T-helper 9 cell (primary cell): ENCODE measurements at places on chromosomes 2 and 18.

GRCh38 chr2:150487537-150488429 is at the start of gene RND3:
RND3 (minus strand) TSS chr2:150487667; CDS start chr2:150487417, 250 bp downstream.
- DNase-seq, result no peak

GRCh38 chr2:102768253-102768652 is 6.4 kb downstream of the TMEM182 start:
- no peak for DNase-seq

- DNase-seq, result no peak
These were observed 14.1 kb downstream of the MRO start for GRCh38 chr18:50805732-50806131.

- DNase-seq, result no peak
These were observed 101.5 kb downstream of the NYAP2 start for GRCh38 chr2:225501022-225501421.

DNA sequence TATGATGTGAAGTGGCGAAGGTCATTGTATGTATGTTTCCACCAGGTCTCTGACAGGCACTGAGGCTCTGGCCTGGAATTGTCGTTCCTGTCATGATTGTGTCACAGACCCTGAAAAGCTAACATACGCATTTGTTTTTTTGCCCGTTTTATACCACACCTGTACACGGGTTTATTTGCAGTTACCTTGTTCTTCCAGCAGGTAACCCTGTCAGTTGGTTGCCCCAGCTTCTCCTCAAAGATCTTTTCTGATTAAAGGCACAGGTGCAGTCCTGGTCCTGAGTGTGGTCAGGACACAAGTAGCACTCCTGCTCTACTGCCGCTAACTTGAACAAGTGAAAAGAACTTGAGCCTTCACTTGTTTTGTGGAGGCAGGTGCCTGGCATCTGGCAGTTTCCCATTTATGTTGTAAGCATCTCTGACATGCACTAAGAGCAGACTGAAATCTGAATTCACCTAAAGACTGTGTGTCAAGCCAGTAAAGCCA is 19.9 kb downstream of the CD8A start:
- DNase-seq, result no peak

GRCh38 chr2:68365087-68365486 is at the start of gene PLEK:
PLEK (plus strand) TSS chr2:68365282; CDS start chr2:68365352, 70 bp downstream.
- DNase-seq, result no peak

- DNase-seq, result no peak
These were observed 240.3 kb downstream of the LRATD1 start for GRCh38 chr2:14872779-14873325.

- DNase-seq, result no peak
These were observed 59.6 kb downstream of the CSRNP3 start for GRCh38 chr2:165529130-165529529.

- no peak for DNase-seq
These were observed 41.8 kb upstream of the NAB1 start for GRCh38 chr2:190607014-190607597.

- DNase-seq, result no peak
These were observed 60.2 kb downstream of the RMDN2 start for GRCh38 chr2:37985333-37985732.

DNA sequence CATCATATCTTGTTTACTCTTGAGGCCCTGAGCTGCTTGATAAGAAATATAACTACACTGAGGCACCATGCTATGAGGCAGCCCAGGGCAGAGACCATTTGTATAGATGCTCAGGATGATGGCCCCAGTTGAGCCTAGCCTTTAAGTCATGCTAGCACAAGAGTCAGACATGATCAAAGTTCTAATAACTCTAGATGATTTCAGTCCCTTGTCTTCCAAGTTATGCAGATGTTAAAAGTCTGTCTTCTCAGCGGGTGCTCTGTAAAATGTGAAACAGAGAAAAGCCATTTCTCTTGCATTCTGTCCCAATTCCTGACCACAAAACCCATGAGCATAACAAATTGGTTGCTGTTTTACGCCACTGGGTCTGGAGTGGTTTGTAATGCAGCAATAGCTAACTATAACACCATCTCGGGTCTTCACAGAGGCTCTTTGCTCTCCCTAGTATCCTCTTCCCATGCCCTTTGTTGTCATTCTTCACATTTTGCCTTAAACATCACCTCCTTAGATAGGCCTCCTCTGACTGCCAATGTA is 49.6 kb downstream of the NXPH2 start:
- no peak for DNase-seq

- no peak for DNase-seq
These were observed 259.2 kb downstream of the SH3BP4 start for GRCh38 chr2:235211056-235211455.

- no peak for DNase-seq
These were observed 324.4 kb upstream of the CELF4 start for GRCh38 chr18:37889963-37890362.

DNA sequence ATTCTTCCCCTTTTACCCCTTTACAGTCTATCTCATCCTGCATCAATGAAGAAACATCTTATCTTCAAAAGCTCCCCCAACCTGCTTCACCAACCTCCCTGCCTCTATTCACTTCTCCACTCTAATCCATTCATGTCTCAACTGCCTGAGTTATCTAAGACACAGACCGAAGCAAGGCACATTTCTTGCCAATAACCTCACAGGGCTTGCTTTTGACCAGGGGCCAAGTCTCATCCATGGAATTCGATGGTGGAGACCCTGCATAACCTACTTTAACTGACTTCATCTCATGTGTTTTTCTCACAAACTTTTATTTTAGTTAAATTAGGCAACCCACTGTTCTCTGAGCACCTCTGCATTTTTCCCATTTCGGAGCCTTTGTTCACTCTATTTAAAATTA is 69.7 kb downstream of the MYCN start:
- no peak for DNase-seq

GRCh38 chr18:63972002-63972376 is 2.1 kb downstream of the SERPINB8 start:
- DNase-seq, result no peak

DNA sequence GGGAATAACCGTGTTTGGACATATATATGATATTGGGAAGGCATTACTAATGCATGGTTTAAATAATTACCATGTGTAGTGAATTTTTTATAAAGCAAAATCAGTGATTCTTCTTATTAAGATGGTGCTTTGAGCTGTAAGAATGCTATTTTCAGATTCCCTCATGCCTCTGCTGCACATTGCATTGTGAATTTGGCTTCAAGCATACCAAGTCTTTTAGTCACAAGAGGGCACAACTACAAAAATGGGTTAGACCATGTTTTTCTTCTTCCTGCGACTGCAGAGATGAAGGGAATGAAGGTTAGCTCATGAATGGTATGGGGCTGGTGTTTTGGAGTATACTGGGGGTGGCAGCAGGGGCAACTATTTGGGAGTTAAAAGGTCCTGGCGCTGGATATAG is 320.1 kb downstream of the SLC4A3 start:
- no peak for DNase-seq
